Astrocyte (in vitro differentiated cells and primary cell): ENCODE measurements at places on chromosomes 1 and 21. TPM values are rescaled to one million over a fixed set of nuclear protein-coding genes. Genes with fewer than 3 reads are reported as not detected.

- H3K27ac ChIP-seq = no peak overlapping the region
- H3K27me3 ChIP-seq = no peaks in the 10 kb centered on the region
- peaks cover 28% of the 10 kb centered on the region for H3K4me1 ChIP-seq
- H3K4me3 ChIP-seq = no peak overlapping the region
- DNase-seq = no peak
Measured at GRCh38 chr1:42209526-42210251, 45.1 kb upstream of the GUCA2A start.

GRCh38 chr1:12315146-12315545, 85.3 kb downstream of the VPS13D start:
- no peak for DNase-seq
- no peak overlapping the region for H3K27ac ChIP-seq
- H3K4me1 ChIP-seq = peaks cover 2% of the 10 kb centered on the region
- no peak overlapping the region for H3K4me3 ChIP-seq
- peaks cover 21% of the 10 kb centered on the region for H3K36me3 ChIP-seq

GRCh38 chr1:208238710-208239472, 5.3 kb downstream of the PLXNA2 start:
- no peak overlapping the region for H3K4me3 ChIP-seq
- H3K4me1 ChIP-seq = peaks cover 23% of the 10 kb centered on the region
- no peaks in the 10 kb centered on the region for H3K27me3 ChIP-seq
- no peak overlapping the region for H3K27ac ChIP-seq
- peak; percentile 25 for DNase-seq

DNA sequence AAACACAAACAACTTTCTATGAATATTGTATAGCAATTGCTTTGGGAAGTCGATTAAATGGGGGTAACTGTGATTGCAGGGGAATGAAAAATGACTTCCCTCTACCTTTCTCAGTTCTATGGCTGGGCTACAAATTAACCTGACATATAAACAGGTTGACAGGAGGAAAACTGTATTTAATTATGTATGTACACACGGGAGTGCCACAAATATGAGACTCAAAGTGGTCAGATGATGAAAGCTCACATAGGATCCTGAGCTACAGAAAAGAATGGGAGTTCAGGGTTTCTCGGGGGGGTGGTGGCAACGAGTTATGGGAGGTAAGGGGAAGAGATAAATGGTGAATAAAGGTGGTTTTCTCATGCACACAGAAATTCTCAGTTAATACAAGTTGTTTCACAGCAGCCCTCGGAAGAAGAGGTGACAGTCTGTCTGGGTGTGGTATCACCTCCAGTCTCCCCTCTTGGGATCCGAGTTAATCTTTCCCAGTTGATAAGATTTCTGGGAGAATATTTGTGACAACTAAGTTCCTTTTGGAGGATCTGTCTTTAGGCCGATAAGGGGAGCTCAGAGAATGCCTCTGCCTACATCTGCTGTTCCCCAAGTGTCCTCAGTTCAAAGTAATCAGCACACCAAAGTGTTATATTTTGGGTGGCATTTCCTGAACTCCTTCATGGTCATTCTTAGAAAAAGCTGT, 26.3 kb downstream of the GADD45A start:
- H3K4me3 ChIP-seq = no peak overlapping the region
- peaks cover 52% of the 10 kb centered on the region for H3K4me1 ChIP-seq
- no peaks in the 10 kb centered on the region for H3K27me3 ChIP-seq

Gene PDE4B
- 7.6 and 8.2 TPM in 2 replicates for total RNA-seq

DNA sequence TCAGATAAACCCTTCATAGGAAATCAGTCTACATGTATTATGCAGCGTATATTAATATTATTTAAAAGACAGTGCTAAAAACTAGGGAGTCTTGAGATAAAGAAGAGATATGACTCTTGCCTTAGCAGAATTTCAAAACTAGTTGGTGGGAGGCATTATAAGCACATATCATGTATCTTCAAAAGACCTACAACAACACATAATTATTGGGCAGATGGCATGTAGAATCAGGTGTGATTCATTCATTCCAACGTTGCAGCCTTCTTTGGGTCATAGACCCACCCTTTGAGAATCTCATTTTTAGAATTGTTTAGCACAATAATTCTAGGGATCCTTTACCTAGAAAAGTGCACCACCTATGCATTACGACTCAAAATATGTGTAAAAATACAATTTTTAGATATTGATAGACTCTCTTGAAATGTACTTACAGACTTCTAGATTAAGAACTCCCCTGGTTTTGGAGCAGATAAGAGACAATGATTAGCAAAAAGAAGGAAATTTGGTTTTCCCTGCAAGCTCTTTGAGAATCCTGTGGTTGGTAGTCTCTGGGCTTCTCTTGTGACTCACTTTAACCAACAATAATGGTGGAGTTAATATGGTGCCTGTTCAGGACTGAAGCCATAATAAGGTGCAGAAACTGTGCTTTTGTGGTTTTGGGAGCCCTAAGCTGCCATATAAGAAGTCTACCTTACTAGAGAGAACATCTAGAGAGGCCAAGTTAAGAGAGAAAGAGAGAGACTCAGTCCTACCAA, 85.3 kb upstream of the RGS4 start:
- H3K27me3 ChIP-seq = no peaks in the 10 kb centered on the region
- H3K36me3 ChIP-seq = no peaks in the 10 kb centered on the region
- peaks cover 27% of the 10 kb centered on the region for H3K4me1 ChIP-seq
- H3K27ac ChIP-seq = peak overlapping the region; percentile 83
- no peak overlapping the region for H3K4me3 ChIP-seq
- peak; percentile 53 for DNase-seq

Gene LCE2A
- not detected in 2 replicates for total RNA-seq

DNA sequence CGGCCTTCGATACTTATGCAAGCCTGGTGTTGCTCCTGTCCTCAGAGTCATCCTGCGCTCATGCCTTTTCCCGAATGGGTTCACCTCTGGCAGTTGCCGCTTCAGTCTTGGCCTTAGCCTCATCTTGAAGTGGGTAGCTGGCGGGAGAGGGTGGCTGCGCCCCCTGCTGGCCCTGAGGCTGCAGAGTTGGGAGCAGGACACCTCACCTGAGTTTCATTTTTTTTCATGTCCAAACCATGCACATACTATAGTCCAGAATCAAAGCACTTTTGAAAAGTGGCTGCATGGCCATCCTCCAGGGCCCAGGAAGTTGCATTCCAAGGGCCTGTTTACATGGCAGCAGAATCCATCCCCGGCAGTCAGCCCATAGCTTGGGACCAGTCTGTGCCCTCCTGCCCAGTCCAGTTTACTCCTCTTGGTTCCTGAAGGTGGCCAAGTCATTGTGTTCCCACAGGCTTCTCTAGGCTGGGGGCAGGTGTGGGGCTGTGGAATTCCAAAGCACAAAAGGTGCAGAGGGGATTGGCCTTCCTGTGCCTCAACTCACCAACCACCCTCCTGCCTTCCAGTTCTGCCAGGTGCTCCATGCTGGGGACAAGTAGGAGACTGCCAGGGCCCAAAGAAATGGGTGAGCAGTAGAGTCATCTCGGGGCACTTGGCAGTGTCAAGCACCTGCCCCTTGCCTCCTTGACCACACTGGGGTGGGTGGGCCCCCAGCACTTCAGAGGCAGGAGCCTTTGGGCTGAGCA, 44.0 kb downstream of the YARS1 start:
- DNase-seq = peak; percentile 50
- no peak overlapping the region for H3K4me3 ChIP-seq
- H3K36me3 ChIP-seq = peaks cover 21% of the 10 kb centered on the region
- peaks cover 22% of the 10 kb centered on the region for H3K4me1 ChIP-seq
- no peaks in the 10 kb centered on the region for H3K27me3 ChIP-seq
- no peak overlapping the region for H3K27ac ChIP-seq
